ENCODE measurements at places on chromosomes 2 and 18.

GRCh38 chr2:12884713-12885282 lies 168.1 kb downstream of the TRIB2 start:
- DNase-seq: no peak

DNA sequence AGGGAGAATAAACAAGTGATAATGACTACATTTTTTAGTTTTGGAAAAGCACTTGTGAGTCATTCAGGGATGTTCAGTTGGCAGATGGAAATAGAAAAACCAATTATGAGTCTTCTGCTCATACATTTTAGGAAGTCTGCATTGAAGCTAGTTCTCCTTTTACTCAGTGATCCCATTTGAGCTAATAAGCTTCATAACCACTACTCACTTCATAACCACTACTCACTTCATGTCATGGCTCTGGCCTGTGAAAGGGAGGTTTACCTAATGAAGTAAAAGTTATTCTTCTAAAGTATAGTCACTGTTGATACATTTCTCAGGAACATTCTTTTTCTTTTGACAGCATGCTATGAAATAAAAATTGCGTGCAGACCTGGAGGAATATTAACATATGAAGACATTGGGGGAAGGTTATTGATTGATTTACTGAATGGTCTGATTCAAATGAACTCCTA lies 948.7 kb downstream of the TSN start:
- no peak for DNase-seq

DNA sequence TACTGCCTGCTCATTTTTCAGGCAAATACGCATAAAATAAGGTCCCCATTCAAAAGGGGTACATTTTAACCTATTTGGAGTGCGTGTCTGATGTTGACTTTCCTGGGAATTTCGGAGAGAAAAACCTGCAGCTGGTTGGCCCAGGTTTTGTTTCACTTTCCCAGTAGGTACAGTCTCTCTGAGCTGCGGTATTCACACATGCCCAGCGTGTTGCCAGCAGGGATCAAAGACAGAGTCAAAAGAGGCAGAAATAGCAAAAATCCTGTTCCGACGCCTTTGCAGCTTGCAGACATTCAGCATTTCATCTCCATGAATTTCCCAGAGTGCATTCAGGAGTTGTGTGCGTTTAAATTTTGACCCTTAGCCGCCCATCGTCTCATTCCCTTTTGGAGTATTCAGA lies 855.4 kb upstream of the CELF4 start:
- DNase-seq: no peak

DNA sequence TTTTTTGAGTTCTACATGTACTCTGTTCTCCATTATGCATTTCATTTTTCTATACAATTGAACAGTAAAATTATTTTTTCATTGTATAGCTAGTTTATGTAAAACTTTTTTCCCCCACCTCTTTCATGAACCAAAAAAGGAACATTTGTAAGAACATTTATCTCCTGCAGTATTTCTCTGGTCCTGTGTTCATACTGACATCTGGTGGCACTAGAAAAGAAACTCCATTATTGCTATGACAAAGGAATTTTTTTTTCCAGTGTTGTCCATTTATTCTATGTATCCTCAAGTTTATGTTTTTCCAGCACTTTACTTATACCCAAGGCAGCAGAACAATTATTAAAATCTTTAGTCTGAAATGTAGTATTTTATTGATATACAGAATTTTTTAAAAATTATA lies 27.4 kb upstream of the CHAC2 start:
- DNase-seq: no peak

DNA sequence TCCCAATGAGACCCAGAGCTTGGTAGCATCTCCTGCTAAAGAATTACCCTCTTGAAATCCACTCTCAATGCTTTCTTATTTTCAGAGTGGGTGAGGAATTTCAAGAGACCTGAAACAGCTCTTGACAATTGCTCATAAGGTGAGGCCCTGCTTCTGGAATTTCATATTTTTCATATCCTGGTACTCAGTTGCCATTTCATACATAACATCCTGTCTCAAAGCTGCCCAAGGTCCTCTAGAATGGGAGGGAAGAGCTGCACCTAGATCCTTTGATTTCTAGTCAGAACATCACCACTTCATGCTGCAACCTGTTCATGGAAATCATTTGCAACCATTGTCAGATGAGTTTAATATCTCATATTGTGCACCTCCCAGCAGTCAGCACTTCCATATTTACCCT lies 404.8 kb upstream of the GALNT5 start:
- DNase-seq: no peak

DNA sequence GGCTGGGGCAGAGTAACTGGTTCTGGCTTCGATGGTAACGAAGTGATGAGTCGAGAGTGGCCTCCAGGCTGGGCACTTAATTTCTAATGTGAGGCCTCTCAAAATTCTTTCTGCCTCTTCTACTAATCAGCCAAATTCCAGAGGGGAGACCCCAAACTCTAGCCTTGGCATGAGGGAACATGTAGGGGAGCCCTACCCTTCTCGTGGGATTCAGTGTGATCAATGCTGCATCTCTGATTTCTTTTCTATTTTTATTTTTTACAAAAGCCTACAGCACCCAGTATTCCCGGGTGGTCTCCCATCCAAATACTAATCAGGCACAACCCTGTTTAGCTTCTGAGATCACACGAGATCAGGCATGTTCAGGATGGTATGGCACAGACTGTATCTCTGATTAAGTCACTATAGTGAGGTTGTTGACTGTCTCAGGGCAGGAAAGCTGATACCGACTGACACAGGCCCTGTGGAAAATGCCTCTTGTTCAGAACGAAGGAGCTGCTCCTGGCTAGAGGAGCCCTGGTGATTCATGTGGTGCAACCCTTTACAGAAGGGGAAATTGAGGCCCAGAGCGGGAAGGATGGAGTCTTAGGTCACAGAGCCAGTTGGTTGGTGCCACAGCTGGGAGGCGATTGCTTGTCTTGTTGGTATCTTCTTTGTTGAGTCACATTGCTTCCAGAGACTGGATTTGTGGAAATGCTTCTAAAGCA lies 126.3 kb upstream of the HS6ST1 start:
- no peak for DNase-seq

GRCh38 chr2:42368817-42369531 lies 8.0 kb upstream of the COX7A2L start:
- no peak for DNase-seq

DNA sequence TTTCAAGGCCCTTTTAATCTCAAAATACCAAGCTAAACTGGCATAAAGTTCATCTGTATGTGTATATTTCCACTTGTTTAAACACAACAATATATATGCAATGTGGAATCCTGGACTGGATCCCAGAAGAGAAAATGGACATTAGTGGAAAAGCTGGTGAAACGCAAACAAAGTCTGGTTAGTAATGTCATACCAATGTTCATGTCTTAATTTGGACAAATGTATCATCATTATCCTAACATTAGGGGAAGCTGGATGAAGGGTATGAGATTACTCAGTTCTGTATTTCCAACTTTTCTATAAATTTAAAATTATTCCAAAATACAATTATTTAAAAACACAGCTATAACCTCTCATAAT lies 3.8 kb downstream of the SP3 start:
- DNase-seq: no peak

- DNase-seq: no peak
Observed at GRCh38 chr2:56806924-56807323, 623.1 kb downstream of the CCDC85A start.

DNA sequence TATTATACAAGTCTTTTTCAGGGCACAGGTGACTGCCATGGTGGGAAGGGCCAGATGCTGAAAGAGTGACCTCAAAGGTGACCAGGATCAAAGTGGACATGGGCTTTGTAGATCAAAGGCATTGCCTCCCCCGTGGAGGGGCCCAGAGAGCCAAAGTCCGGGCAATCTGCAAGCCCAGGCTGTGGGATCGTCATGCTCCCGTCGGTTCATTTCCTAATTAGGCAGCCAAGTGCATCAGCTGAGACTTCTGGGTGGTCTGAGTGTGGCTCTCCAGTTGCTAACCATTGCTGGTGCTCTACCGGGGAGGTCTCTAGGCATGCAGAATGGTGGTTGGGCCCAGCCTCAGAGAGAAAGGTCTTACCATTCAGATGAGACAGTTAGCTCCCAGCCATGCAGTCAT lies 61.6 kb downstream of the TRIB2 start:
- DNase-seq: no peak

DNA sequence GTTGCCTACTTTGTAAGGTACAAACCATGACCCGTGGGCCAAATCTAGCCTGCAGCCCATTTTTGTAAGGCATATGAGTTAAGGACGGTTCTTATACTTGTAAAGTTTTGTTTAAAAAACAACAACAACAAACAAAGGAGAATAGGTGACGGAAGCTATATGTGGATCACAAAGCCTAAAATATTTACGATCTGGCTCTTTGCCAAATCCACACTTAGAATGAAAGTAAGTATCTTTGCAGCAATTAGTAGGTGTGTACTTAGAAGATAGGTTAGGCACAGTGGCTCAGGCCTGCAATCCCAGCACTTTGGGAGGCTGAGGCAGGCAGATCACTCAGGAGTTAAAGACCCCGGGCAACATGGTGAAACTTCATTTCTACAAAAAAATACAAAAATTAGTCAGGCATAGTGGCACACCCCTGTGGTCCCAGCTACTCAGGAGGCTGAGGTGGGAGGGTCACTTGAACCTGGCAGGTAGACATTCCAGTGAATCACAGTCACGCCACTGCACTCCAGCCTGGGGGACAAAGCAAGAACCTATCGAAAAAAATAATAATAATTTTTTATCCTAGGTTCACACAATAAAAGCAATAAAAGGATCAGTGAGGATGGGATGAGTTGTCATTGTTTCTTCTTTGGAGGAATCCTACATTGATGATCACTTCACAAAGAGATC lies 57.8 kb upstream of the CTAGE1 start:
- DNase-seq: no peak

- DNase-seq: no peak
Observed at GRCh38 chr18:26689226-26689879, 141.0 kb upstream of the KCTD1 start.

GRCh38 chr2:96909611-96910021 lies 39.7 kb upstream of the SEMA4C start:
- no peak for DNase-seq

GRCh38 chr18:48871391-48872166 lies 79.2 kb downstream of the SMAD7 start:
- DNase-seq: no peak

GRCh38 chr2:163011000-163011399 lies 172.4 kb upstream of the KCNH7 start:
- DNase-seq: no peak

DNA sequence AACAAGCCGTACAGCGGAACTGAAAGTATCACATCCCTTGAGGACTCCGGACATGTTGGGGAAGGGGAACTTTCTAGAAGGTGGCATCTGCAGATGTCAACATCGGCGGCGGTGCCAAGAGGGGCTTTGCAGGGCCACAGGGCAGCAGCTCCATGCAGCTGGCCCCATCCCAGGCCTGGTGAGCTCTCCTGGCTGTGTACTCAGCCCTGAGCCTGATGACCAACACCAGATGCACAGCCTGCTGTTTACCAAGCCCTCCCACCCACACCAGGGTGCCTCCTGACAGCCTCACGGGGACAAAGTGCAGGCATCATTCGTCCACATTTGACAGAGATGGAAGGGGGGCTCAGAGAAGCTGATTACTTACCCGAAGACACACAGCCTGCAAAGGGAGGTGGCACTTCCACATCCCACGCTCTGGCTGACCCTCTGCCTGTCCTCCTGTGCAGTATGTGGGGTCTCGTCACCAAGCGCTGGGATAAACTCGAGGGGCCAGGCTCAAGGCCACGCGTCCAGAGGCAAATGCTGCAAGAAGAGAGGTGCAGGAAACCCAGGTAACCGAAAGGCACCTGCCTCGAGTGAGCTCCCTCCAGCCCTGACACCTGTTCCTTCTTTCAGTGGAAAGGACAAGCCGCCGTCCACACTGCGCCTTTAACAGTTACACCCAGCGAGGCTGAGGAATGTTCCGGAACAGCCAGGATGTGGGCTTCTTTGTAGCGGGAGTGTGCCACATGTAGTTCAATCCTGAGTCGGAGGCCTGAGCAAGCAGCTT lies 69.0 kb upstream of the ASAP2 start:
- DNase-seq: no peak

DNA sequence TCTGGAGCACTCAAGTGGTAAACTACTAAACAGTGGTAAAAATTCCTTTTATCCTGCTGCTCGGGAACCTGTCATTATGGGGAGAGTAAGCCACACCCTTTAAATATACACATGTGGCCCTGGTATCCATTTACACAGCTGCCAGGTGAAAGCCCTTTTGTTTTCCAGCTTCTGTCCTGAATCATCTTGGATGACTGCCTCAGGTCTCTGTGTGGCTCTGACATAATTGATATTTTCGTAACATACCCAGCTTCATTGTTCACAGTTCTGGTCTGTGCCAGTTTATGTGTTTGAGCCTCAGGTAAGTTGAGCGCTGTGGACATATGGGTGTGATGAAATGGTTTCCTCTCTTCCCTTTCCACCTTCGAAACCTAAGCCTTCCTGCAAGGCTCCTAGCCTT lies 15.7 kb upstream of the TTC39C start:
- no peak for DNase-seq

DNA sequence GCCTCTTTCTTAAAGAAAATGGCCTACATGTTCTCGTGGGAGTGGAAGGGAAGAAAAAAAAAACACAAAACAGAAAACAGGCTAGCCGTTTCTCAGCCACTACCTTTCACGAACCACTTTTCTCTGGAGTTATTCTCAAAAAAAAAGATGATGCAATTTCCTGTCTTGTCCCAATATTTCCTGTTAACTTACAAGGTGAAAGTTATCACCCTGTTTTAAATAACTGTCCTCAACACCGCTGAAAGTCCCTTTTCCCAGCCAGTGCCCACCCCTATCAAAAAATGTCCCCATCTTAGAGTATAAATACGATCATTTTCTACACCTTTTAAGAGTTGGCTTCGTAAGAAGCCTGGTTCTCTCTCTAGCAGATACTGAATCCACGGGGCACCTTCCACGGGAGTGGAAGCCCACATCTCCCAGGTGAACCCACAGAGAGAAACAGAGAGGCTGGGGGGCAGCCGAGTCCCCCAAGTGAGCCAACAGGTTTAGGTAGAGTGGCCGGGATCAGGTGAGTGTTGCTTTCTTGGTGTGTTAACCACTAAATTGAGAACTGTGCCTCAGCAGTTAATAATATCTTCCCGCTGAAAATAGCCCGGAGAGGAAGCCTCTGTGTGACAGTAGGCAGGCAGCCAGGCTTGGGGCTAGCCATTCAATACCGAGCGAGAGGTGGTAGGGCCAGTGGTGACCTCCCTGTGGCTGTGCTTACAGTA lies 15.9 kb downstream of the SMAD7 start:
- no peak for DNase-seq

DNA sequence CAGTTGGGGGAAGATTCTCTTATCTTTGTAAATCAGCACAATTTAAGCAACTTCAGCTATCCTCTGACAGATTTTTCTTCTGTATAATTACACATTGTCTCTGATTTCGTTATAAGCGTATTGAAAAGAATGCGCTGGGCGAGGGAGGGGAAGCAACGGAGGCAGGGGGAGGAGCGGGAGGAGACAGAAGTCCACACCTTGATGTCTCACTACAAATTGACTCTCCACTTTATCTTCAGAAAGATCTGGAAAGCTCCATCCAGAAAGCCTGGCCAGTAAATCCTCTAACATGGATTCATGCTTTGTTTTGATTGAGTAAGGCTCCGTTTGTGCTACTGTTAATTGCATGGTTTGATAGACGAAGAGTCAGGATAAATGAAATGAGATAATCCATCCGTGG lies 76.6 kb downstream of the SMIM21 start:
- DNase-seq: no peak

- DNase-seq: no peak
Observed at GRCh38 chr18:30439174-30439573, 603.4 kb downstream of the DSC3 start.

GRCh38 chr2:201668402-201668910 lies 25.2 kb upstream of the TMEM237 start:
- DNase-seq: no peak
